MCF 10A (cell line): ENCODE measurements at places on chromosomes 3 and 15. TPM values are rescaled to one million over a fixed set of nuclear protein-coding genes. Genes with fewer than 3 reads are reported as not detected.
A peak's percentile ranks its signal among the peaks of the same experiment; 100 is the strongest.

GRCh38 chr15:85520650-85521049 lies 140.2 kb downstream of the AKAP13 start:
- H3K27ac ChIP-seq, result no peak overlapping the region
- no peak for DNase-seq
- peaks cover 6% of the 10 kb centered on the region for H3K4me1 ChIP-seq
- H3K36me3 ChIP-seq, result peaks cover 41% of the 10 kb centered on the region

DNA sequence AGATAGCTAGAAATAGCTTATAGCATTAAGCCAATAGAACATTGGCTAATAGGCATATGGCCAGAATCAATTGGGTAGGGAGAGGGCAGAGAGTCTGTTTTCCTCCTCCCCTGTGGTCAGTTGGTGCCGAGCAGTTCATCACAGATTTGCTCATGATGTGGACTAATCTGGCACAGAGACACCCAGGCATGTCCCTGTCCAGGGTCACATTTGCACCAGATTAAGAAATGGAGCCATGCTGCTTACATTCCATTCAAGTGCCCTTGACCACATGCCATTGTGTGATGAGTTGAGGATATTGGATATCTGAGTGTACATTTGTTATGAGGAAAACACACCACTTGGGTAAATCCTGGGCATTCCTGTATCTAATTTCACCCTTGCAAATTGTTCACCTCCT lies 53.4 kb downstream of the USP13 start:
- H3K4me3 ChIP-seq, result no peak overlapping the region
- H3K27ac ChIP-seq, result no peak overlapping the region
- H3K36me3 ChIP-seq, result peaks cover 41% of the 10 kb centered on the region
- H3K4me1 ChIP-seq, result no peaks in the 10 kb centered on the region
- H3K27me3 ChIP-seq, result no peaks in the 10 kb centered on the region

DNA sequence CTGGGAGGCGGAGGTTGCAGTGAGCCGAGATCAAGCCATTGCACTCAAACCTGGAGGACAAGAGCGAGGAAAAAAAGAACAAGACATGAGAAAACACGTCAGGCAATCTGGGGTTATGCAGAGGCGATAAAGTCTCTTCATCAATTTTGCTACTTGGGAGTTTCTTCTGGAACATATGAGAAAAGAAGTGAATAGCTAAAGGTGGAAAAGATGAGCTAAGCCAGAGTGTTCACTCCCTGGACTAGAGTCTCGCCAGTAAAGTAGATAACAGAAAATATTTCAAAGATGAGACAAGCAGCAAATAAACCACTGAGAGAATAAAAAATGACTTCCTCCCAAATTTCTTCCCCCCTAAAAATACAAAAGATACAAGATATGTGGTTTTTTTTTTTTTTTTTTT lies 188.4 kb upstream of the HES1 start:
- no peaks in the 10 kb centered on the region for H3K36me3 ChIP-seq
- peaks cover 21% of the 10 kb centered on the region for H3K4me1 ChIP-seq
- peak overlapping the region; percentile 26 for H3K27ac ChIP-seq
- no peak for DNase-seq
- H3K27me3 ChIP-seq, result no peaks in the 10 kb centered on the region

DNA sequence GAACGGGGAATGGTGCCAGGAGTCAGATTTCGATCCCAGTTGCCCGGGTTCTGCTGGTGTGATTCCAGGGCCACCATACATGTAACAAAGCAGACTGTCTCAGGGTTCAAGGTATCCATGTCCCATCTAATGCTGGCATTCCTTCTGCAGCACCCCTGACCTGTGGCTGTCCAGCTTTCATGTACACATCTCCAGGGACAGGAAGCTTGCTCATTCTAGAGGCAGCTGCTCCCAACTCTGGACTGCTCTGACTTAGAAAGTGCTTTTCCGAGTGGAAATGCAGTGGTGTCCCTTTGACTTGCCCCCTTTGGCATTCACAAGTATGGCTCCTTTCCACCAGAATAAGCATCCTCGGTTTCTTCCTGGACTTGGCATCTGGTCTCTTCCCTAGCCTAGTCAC lies 30.9 kb downstream of the PML start:
- H3K27me3 ChIP-seq, result no peaks in the 10 kb centered on the region
- no peaks in the 10 kb centered on the region for H3K4me1 ChIP-seq
- H3K4me3 ChIP-seq, result no peak overlapping the region
- H3K36me3 ChIP-seq, result peaks cover 75% of the 10 kb centered on the region
- H3K27ac ChIP-seq, result peak overlapping the region; percentile 49

The PCYT1A gene
- total RNA-seq, result 64.5 and 78.1 TPM in 2 replicates

The NDUFB5 gene
- 88.2 and 115 TPM in 2 replicates for total RNA-seq

The CMTM8 gene
- total RNA-seq, result 3.2 and 3.8 TPM in 2 replicates
